ENCODE measurements at places on chromosomes 1 and 21.
A peak's percentile ranks its signal among the peaks of the same experiment; 100 is the strongest.

DNA sequence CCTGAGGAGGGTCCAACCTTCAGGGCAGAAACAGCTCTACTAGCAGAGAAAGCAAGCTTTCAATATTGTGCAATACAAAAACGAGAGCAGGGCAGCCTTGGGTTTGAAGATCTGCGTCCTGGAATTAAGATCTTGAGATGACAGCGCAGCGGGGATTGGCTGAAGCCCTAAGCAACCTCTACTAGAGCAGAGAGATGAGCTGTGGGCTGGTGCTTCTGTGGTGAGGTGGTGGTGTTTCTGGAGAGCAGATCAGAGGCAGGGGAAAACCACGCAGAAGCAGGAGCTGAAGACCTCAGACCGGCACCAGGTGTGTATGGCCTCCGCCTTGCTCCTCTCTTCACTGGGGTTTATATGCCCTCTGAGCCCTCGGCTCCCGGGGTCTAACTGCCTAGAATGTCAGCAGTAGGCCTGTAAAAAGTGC lies 12.5 kb downstream of the TRAF3IP3 start:
- DNase-seq = peak; percentile 81

DNA sequence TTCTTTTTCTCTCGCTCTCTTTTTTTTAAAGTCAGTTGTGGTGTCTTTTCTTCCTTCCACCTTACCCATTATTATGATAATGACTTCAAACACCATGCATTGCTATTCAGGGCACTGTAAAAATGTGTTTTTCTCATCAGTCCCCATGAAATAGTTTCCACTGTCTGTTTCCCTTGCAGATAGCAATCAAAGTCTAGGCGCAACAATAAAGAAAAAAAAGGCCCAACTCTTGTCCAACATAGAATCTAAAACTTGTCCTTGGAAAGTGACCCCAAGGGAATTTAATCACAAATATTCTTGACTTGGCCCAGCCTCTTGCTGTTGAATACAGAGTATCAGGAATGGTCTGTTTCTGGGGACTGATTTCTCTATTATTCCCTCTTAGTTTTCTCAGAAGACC lies 382.5 kb downstream of the PLPP3 start:
- no peak for DNase-seq

GRCh38 chr1:40038697-40039096 lies 1.8 kb upstream of the CAP1 start:
- DNase-seq = no peak

DNA sequence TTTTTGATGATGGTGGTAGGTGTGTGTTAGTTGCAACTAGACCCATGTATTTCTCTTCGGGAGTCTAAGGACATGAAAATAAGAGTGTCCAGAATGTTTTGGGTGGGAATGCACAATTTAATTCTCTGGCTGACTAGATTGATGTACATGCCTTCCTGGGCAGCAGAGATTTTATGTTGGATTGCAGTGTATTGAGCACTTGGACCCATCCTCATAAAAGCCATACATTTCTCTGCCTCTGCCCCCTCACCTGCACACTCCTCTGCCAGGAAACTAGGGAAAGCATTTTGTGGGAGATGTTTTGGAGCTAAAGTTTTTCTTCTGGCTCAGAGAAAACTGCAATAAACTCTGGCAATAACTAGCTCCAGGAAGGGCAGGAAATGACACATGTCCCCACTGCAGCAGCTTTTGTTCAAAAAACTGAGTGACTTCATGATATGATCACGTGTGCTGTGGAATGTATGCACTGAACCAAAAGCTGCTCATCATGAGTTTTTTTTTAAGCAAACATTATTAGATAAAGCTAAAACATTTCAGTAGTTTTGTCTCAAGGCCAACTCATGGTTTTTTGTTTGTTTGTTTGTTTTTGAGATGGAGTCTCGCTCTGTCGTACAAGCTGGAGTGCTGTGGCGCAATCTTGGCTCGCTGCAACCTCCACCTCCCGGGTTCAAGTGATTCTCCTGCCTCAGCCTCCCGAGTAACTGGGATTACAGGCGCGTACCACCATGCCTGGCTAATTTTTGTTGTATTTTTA lies 17.6 kb downstream of the RIT1 start:
- DNase-seq = no peak

GRCh38 chr21:35969281-35969680 lies 91.0 kb downstream of the SETD4 start:
- no peak for DNase-seq

DNA sequence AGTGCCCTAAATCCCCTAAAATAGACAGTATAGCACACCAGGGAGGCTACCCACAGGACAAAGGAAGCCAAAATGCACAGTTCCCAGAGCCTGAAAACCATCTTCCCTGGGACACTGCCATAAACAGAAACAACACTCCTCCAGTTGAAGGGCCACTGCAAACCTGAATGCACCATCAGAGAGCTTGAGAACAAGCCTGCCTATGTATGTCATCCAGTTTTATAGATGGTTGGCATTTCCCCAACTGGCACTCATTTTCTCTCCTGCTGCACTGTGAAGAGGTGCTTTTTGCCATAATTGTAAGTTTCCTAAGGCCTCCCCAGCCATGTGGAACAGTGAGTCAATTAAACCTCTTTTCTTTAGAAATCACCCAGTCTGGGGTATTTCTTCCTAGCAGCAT lies 169.0 kb downstream of the AGBL4 start:
- no peak for DNase-seq

DNA sequence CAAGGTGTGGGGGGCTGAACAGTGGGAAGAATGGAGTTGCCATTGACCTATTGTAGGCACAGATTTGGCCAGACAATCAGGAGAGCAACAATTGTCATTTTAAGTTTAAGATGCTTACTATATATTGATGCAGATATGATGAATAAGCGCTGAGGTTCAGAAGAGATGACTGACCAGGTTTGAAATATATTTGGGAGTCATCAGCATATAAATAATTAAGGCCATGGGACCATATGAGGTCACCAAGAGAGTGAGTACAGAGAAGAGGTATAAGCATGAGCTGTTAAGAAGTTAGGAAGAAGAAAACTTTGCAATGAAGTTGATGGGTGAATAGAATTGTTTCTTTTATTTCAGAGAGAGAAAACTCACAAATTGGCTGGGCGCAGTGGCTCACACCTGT lies 4.5 kb upstream of the GADD45A start:
- DNase-seq = no peak

DNA sequence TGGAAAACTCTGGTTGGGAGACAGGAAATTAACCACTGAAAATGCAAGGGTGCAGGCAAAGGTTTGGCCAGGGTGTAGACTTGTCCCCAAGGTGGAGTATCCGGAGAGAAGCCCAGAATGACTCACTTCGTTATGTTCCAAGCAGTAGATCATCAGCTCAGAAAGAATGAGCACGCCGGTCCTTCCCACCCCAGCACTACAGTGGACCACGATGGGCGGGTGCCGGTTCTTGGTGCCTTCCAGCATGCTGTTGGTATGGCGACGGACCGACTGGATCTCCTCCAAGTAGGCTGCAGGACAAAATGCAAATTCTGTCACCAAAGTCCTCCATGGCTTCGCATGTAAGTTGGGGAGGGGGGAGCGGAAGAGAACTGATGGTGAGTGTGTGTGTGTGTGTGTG lies 83.4 kb downstream of the SMYD2 start:
- no peak for DNase-seq

GRCh38 chr1:40981691-40982448 lies 2.4 kb downstream of the CTPS1 start:
- no peak for DNase-seq

DNA sequence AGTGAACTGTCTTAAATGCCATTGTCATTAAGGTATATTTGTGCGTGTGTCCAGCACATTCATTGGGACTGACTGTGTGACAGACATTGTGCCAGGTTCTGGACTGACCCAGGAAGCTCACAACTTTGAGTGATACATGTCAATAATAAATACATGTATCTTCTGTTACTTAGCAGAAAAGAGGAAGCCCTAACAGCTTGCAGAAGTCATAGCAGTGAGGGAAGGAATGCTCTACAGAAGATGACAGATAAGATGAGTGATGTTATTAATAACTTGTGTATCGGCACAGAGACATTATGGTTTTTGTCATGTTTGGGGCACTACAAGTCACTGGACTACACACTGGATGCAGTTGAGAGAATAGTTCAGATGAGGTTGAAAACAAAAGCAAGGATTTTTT lies 1.2 kb upstream of the SRSF11 start:
- no peak for DNase-seq

- DNase-seq = peak; percentile 10
These were observed 40.6 kb upstream of the MARK1 start for GRCh38 chr1:220487297-220487820.

DNA sequence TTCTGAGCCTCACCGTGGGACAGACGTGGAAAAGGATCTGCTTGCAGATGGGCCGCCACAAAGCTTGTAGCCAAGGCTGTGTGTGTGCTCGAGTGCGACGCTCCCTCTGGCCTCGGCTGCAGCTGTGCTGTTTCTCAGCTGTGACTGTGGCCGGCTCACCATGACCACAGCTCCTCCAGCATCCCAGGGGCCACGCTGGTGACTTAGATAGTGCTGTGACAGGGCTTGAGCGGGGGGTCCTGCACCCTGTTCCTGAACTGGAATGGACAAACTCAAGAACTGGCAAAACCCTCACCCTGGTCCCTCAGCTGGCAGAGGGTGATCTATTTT lies 17.4 kb upstream of the ACTRT2 start:
- DNase-seq = no peak

DNA sequence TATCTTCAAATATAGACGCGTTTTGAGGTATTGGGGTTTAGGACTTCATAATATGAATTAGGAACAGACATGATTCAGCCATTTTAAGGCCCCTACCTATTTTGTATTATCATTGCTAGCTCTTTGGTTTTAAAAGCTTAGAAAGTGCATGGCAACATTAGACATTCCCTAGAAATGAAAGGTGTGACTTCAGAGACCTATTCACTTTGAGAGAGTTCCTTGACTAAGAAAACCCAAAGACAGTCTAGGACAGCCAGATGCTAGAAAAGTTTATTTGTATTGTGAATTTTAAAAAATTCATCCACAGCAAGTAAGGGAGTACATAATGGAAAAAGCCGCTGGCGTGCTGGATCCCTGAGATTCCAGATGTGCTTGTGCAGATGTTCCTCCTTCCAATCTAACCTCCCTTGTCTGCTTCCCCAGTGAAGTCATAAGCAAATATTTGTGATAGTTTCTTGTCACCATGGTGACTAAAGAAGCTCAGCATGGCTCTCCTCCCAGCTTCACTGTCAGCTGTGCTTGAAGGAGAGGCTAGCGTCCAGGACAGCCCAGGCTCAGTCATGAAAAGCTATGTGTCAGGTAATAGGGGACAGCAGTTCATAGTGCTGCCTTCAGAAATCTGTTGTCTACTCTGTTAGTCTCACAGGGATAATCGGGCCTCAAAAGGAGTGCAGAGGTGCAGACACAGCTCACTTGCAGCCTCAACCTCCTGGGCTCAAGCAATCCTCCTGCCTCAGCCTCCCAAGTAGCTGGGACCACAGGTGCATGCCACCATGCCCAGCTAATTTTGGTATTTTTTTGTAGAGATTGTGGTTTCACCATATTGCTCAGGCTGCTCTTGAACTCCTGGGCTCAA lies 34.8 kb downstream of the KPNA6 start:
- DNase-seq = no peak

DNA sequence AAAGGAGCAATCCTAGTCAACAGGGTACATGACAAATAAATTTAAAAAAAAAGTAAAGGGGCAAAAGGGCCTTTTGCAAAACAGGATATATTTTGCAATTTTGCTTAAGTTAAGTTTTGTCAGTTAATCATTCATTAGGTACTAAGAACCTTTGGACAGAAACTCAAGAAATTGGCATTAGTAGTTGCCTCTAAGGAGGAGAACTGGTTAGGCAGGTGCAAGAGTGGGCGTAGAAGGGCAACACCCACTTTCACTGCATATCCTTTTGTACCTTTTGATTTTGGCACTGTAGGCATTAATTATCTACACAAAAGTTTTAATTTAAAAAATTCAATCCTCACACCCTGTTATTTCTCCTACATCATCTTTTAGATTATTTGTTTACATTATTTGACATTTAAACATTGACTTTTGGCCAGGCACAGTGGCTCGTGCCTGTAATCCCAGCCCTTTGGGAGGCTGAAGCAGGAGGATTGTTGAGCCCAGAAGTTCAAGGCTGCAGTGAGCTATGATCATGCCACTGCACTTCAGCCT lies 4.3 kb downstream of the DDAH1 start:
- DNase-seq = no peak

GRCh38 chr21:35652872-35653271 lies 407.5 kb downstream of the SETD4 start:
- no peak for DNase-seq

- DNase-seq = no peak
These were observed 351.4 kb downstream of the HLX start for GRCh38 chr1:221230605-221231004.

- DNase-seq = no peak
These were observed 266.8 kb downstream of the RHOU start for GRCh38 chr1:229002037-229002436.

DNA sequence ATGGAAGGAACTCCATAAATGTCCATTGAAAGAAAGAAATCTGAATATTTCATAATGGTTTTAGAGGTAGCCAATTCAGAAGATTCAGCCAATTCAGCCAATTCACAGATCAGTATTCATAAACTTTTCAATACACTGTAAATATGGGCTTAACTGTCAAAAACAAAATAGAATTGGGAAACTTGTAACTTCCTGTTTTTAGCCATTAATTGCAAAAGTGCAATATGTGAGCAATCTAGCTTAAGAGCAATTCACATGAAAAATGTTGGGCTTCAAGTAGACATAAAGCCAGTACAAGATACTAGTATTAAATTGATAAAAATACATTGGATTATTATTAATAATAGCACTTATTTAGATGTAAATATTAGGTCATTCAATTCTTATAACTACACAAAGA lies 27.5 kb upstream of the PLPPR4 start:
- DNase-seq = no peak

GRCh38 chr1:248824301-248824700 lies 1.4 kb downstream of the SH3BP5L start:
- no peak for DNase-seq

- DNase-seq = no peak
These were observed 34.1 kb downstream of the CDCP2 start for GRCh38 chr1:54118704-54119103.

DNA sequence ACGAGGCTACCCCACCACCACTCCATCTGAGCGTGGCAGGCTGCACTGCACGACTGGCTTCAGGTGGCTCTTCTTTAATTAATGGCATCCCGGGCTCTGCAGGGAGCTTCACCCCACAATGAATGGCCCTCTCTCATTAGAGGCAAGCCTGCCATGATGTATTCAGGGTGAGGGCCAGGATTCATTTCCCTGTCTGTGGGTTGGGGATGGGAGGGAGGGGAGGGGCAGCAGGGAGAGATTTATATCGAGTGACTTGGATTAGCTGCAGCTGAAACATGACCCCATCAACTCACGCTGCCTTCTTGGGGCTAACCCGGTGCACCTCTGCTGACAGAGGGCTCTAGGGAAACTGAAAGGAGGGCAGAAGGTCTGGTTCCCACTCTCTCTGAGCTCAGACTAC lies 54.2 kb downstream of the ERI3 start:
- no peak for DNase-seq

Measured in activated CD4-positive, alpha-beta T cell treated with anti-CD3 and anti-CD28 coated beads, Interleukin-2, amount 50 U/mL, for 48 hours (primary cell).